ENCODE measurements at places on chromosomes 3 and 15. TPM values are rescaled to one million over a fixed set of nuclear protein-coding genes. Genes with fewer than 3 reads are reported as not detected.

DNA sequence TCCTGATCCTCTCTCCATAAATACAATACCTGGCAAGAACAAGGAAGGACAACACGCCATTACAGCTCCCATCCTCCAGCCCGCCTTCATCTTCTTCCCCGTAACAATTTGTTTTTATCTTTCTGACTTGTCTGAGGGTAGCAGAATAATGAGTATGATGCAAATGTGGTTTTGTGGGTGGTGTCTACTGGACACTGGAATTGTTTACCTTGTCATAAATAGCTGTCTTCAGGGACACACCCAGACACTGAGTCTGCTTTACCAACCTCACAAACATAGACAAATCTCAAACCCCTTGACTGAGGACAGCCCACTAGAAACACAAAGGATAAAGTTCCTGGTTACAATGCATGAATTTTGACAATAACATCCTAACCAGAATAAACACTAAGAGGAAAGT is 13.4 kb downstream of the WDR72 start:
- H3K36me3 ChIP-seq: peaks cover 5% of the 10 kb centered on the region
- H3K27ac ChIP-seq: no peak overlapping the region
- H3K4me3 ChIP-seq: no peak overlapping the region
- no peak for DNase-seq
- no peaks in the 10 kb centered on the region for H3K4me1 ChIP-seq

GRCh38 chr15:67843571-67844387 is 3.9 kb upstream of the RNU6-1 start:
- H3K36me3 ChIP-seq: no peaks in the 10 kb centered on the region
- no peak overlapping the region for H3K4me3 ChIP-seq
- H3K4me1 ChIP-seq: peaks cover 18% of the 10 kb centered on the region
- DNase-seq: no peak
- no peak overlapping the region for H3K27ac ChIP-seq
- H3K27me3 ChIP-seq: peaks cover 15% of the 10 kb centered on the region

DNA sequence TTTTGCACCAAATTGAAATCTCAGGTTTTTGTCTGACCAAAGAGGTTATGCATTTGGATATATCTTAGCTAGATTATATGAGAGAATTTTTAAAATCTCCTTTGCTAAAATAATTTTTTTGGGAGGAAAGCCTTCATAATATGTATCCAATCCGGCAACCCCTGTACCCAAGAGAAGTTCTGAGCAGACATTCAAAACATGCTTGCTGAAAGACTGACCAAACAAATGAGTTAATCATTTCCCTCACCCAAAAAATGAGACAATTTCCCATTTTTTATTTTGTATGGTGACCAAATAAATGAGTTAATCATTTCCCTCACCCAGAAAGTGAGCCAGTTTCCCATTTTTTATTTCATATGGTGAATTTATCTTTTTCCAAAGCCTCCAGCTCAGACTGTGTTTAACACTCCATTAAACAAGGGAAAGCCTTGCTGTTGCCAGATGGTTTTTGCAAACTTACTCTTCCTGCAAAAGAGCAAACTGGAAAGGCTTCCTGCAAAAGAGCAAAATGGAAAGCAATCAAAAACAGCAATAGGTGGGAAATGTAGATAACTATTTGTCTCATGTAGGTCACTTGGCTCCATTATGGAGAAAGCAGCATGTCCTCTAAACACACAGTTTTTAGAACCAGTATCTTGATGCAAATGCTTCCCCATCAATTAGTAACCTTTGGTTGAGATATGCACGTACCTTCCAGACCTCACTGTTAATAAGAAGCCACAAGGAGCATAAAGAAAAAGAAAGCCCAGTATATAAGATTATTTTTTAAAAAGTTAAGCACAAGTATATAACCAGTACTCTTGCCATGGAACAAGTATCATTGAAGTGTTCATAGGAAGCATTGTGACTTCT is 78.4 kb upstream of the OSTN start:
- H3K27ac ChIP-seq: no peak overlapping the region
- peaks cover 10% of the 10 kb centered on the region for H3K4me1 ChIP-seq

GRCh38 chr3:37457378-37458065 is 283.1 kb upstream of the LRRFIP2 start:
- no peak overlapping the region for H3K27ac ChIP-seq
- H3K27me3 ChIP-seq: peaks cover 3% of the 10 kb centered on the region
- no peak for DNase-seq

GRCh38 chr3:171556148-171556547 is 95.9 kb upstream of the TNIK start:
- no peak overlapping the region for H3K4me3 ChIP-seq
- no peak for DNase-seq
- no peaks in the 10 kb centered on the region for H3K4me1 ChIP-seq
- no peak overlapping the region for H3K27ac ChIP-seq
- H3K36me3 ChIP-seq: no peaks in the 10 kb centered on the region
- H3K27me3 ChIP-seq: no peaks in the 10 kb centered on the region

GRCh38 chr15:71743861-71744382 is 66.4 kb upstream of the NR2E3 start:
- H3K27ac ChIP-seq: no peak overlapping the region
- H3K4me3 ChIP-seq: peak overlapping the region; percentile 26
- H3K27me3 ChIP-seq: no peaks in the 10 kb centered on the region

DNA sequence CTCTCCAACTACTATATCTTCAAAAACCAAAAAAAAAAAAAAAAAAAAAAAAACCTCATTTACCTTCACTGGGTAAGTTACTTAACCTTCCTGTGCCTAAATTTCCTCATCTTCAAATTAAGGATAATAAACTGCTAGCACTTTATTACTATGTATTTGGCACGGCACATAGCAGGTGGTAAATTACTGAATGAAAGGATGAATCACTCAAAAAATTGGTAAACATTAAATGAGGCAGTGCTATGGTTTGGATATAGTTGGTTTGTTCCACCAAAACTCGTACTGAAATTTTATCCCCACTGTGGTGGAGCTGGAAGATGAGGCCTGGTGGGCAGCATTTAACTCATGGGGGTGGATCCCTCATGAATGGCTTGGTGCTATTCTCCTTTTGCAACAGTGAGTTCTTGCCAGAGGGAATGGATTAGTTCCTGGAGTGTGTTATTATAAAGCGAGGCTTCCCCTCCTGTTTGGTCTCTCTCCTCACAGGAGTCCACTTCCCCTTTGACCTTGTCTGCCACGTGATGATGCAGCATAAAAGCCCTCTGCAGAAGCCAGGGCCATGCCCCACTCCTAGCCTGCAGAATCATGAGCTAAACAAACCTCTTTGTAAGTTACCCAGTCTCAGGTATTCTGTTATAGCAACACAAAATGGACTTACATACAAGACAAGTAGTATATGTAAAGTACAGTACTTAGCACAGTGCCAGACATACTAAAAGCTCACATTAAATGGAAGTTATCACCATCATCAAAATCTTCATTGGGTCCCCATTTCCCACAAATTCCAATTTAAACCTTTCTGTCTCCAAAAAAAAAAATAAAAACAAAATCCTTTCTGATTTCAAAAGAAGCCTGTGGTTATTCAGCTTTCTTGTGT is 20.6 kb downstream of the DCUN1D1 start:
- H3K27me3 ChIP-seq: peaks cover 2% of the 10 kb centered on the region
- no peak overlapping the region for H3K4me3 ChIP-seq
- H3K36me3 ChIP-seq: no peaks in the 10 kb centered on the region
- DNase-seq: no peak
- peaks cover 4% of the 10 kb centered on the region for H3K4me1 ChIP-seq

The TRH gene
- total RNA-seq: 1.7 TPM

The NAA50 gene
- 42.5 TPM for total RNA-seq

All from glutamatergic neuron (in vitro differentiated cells).